ENCODE measurements at places on chromosomes 13 and 19.

DNA sequence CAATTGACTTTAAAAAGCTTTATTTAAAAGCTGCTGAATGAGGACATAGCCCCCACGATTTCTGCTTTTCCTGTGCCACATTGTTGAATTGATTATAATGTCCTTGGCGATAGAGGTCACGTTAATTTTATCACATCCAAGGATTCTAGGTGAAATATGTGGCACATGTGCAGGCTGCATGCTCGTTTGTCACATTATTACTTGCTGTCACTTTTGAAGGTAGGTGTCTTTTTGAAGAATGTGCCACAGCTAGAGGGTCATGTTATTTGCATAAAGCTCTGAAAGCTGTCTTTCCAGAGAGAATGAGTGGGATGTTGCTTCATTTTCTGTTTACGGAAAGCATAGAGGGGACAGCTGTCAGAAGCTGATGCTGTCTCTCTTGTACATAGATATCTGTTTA lies 927.6 kb upstream of the ATXN8OS start:
- DNase-seq: no peak

DNA sequence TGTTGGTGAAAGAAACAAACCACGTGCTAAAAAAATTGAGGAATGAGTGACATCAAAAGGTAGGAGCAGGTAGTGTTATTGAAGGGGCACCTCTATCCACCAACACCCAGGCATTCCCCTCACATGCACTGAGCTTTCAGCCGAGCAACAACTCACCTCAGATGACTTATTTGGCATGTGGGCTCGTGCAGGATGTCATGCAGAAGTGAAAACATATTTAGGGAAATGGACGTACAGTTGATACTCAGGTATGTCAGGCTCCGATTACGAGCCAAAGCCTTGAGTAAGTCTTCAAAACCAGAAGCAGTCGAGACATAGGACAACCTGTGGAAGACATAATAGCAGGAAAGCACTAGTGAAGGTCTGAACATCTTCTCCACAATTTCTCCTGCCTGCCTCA lies 30.4 kb downstream of the NLRP11 start:
- DNase-seq: no peak

- DNase-seq: no peak
Measured at GRCh38 chr13:73109969-73110368, 51.2 kb downstream of the KLF5 start.

DNA sequence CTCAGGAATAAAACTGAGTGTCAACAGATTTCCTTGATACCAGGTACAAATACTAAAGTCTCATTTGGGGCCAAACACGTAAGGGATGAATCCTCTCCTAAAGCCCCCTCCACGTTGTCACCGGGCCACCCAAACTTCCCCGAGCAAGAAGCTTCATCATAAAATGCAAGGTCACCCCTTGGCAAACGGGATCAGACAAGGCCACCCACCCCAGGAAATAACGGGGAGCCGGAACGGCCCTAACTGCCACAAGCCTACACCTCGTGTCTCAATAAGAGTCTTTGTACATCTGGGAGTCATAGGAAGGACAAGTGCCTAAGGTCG lies 717 bp downstream of the EEF2 start:
- DNase-seq: no peak

GRCh38 chr19:46000491-46001246 lies 5.4 kb downstream of the CCDC61 start:
- DNase-seq: peak; percentile 49

GRCh38 chr19:29145756-29146155 lies 67.2 kb downstream of the UQCRFS1 start:
- DNase-seq: no peak

DNA sequence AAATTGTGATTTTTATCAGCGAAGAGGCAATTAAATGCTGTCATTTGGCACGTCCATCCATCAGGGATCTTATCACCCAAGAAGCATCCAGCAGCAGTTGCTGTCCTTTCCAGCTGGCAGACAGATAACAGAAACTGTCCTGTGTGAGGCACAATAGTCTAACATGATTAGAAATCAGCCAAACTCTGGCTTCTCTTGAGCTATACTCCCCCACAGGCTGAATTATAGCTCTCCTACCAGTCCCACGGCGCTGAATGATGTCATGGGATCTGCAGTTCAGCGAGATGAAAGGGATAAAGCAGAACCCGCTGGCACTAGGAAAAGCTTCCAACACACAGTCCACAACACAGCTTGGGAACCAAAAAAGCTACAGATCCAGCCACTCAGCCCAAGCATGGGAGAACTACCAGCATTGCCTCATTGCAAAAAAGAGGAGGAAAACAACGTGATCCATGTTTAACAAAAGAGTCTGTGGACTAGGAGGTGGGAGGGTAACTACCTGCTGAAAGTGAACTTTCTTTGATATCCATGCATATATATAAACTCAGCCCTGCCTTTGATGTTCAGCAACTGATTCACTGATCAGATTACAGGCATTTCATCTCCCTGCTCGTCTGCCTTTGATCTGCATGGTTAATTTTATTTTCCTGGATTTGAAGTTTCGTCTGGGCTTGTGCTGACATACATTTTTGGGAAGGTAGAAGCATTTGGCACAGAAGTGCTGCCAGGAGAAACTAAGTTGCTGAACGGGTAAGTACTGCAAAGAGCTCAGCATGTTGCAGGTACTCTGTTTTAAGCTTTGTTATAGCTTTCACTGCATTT lies at the start of gene TNFRSF19:
Gene TNFRSF19 (plus strand): TSS at position 314 of the 822 bp plus-strand sequence. CDS start 19,772 bp downstream, outside the sequence.
- DNase-seq: no peak

DNA sequence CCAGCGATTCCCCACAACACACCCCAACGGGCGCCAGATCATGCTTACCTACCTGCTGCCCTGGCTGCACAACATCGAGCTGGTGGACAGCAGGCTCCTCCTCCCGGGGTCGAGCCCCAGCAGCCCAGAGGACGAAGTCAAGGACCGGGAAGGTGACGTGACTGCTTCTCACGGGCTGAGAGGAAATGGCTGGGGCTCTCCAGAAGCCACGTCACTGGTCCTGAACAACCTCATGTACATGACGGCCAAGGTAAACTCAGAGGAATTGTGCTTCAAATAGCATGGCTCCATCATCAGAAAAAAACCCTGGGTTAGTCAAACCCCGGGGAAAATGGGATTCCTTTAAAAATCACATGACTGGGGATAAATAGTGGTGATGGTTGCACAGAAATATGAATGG lies 106.3 kb downstream of the ZAR1L start:
- no peak for DNase-seq

DNA sequence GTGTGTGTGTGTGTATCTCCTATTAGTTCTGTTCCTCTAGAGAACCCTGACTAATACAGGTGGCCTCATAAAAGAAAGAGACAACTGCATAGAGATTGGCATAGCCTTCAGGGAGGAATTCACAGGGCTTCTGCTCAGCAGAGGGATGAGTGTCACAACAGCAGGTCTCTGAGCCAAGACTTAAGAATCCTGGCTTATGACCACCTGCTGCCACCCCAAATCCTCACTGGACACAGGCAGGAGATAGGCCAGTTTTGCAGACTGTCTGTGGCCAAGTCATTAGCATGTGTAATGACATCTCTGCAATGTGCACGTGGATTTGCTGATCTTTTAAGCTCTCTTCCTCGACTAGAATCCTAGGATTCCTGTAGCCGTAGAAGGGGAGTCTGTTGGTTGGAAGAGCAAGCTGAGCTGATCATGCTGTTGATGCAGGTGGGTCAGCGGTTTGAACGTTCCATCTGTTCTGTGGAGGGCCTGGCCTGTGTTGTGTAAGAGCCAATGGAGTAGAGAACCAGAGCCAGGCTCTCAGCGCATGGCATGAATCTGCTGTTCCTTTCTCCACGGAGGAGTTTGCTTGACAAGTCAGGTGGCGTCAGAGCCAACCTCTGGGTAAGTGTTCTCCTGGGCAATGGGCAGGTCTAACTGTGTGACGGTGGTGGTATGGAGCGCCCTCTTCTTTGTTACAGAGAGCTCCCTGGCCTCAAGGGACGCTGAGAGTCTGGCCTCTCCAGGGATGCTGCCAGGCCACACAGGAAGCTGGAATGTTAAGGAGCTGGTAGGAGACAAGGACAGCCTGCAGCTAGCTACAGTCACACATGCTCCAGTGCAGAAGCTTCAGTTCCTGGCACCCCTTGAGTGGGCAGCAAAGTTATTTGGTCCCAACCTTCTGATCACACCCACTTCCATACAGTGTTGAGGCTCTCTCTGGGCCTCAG lies 503.1 kb downstream of the FOXO1 start:
- DNase-seq: no peak

DNA sequence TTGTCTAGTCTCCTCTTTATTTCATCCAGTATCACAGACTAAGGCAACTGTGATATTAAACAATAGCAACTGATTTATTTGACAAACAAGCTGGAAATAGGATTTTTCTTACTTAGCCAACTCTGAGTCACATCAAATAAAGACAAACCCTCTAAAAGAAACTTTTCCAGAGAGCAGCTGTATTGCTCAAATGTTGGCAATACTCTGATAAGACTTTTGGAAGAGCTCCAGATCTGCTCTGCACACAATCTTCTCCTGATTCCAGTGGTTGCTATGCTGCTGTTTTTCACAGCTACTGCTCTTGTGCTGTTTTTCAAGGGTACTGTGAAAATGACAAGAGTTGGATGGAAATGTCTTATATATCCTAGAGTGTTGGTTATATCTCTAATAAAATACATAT lies 1479.2 kb downstream of the SLITRK5 start:
- DNase-seq: no peak

DNA sequence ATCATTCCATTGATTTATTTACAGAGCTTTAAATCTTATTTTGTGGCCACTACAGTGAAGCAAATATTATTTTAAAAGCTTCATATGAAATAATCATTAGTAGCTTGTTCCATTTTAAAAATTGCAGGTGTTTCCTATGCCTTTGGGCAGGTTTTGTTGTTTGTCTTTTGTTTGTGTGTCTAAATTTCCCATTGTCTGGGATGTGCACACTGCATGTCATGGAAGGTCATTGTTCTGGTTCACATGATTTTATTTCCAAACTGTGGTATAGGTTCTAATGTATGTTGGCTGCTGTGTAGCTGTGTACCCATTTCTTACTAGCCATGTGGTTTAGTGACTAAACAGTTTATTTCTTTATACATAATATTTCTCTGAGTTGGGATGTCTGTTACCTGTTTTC lies 65.6 kb downstream of the COL4A2 start:
- DNase-seq: no peak

DNA sequence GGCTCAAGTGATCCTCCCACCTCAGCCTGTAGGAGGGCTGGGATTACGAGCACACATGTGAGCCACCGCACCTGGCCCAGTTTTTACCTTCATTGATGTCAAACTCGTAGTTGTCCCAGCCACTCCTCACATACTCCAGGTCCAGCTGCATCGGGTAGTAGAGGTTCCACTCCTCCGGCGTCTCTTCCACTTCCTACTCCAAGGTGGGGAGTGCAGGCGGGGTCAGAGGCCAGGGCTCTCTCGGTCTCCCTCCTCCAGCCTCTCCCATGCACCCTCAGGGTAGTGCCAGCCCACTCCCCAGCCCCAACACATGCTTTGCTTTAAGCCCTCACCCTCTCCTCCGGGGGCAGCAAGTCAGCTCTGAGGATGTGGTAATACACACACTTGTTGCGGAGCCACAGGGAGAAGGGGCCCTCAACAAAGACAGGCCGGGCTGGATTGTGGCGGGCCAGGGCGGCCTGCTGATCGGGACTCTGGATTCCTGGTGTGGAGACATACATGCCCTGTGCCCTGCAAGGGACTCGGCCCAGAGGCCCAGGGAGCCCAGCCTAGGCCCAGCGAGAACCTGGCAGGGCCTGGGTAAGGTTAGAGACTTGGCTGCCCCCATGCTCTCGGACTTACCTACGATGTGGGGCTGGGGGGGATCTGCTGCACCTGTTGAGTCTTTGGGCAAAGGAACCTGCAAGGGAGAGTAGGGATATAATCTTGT lies 1.9 kb upstream of the ZNF653 start:
- DNase-seq: no peak

DNA sequence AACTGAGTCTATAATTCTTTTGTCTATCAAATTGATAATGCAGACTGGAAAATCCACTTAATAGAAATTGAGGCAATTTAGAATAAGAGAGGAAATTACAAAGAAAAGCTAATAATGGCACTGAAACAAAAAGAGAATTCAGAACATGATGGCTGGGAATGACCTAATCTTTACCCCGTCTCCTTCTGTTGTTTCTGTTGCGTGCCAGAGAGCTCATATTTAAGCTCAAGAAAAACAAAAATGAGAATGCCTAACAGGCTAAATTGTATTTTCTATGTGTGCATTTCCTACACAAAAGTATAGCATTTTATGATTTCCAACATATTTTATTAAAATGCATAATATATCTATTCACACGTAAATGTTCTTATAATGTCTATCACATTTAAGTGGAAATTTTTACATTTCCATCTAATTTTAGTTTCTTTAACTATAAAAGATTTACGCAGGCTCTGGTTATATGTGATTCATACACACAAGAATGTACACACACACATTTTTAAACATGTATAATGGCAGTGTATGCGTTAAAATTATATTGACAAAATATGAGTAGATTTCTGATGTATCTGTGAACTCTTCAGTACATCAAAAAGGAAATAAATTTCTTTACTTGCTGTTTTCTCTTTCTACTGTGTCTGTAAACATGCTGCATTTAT lies 432.3 kb downstream of the SLITRK6 start:
- no peak for DNase-seq

- DNase-seq: no peak
Measured at GRCh38 chr19:29303069-29303718, 90.2 kb upstream of the UQCRFS1 start.

DNA sequence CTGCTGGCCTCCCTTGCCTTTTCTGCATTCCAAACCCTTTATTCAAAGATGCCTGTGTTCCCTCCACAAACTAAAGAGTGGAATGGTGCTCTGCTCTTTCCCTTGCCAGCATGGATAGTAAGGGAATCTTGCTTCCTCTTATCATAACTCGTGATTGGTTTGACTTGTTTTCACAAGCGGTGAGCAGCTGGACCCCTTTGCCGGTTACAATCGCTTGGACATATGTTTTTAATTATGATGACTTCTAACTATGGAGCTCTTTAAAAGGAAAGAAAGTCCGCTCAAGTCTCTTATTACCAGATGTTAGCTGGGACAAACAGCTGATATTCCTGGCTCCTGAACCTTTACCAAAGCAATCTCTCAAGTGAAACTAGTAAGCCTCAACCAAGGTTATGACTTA lies 1094.7 kb downstream of the UQCRFS1 start:
- DNase-seq: no peak

DNA sequence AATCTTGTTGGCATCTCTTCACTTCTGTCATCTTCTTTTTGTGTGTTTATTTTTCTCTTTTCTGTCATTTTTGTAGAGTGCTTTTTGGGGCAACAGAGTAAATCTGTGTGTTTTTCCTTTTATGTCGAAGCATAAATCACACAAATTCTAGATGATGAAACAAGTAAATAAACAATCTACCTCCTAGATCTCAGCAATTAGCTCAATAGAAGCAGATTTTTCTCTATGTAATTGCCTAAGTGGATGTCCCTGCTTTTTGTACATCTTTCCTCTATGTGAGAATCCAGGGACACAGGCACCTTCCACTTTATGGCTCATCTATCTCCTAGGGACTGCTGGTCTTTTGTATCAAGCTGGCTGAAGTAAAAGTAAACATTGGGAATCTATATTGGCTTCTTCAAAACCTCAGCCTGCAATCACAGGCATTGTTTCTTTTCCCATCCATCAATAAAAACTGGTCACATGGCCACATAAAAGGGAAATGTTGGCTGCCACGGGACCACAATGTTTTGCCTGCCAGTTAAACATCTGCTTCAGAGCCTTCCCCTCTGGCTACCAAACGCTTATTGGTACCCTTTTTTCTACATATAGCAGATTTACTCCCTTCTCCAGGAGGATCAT lies 323.8 kb downstream of the LMO7 start:
- DNase-seq: no peak

- DNase-seq: no peak
Measured at GRCh38 chr19:11254666-11255065, 7.7 kb downstream of the DOCK6 start.

- DNase-seq: no peak
Measured at GRCh38 chr19:3512562-3513228, 6.6 kb downstream of the FZR1 start.

- no peak for DNase-seq
Measured at GRCh38 chr13:49532593-49532992, 36.8 kb downstream of the PHF11 start.
